ENCODE measurements at places on chromosomes 13 and 19. TPM values are rescaled to one million over a fixed set of nuclear protein-coding genes. Genes with fewer than 3 reads are reported as not detected.

The FOXA3 gene
- not detected for total RNA-seq

The PRTN3 gene
- 4.7 TPM for total RNA-seq

The KANK2 gene
- total RNA-seq: 53.2 TPM

The TRPC4 gene
- total RNA-seq: 1.6 TPM

The CEACAM21 gene
- 1.6 TPM for total RNA-seq

The ANKLE1 gene
- 0.52 TPM for total RNA-seq

The MUC16 gene
- not detected for total RNA-seq

The ZFR2 gene
- total RNA-seq: not detected

The TTC9B gene
- not detected for total RNA-seq
